ENCODE measurements at places on chromosomes 12 and 14.
A peak's percentile ranks its signal among the peaks of the same experiment; 100 is the strongest.

- no peaks in the 10 kb centered on the region for H3K36me3 ChIP-seq
- H3K27ac ChIP-seq, result no peak overlapping the region
- DNase-seq, result no peak
Measured at GRCh38 chr12:104669089-104669721, 212.5 kb downstream of the CHST11 start.

- H3K4me1 ChIP-seq, result peaks cover 5% of the 10 kb centered on the region
- H3K4me3 ChIP-seq, result no peak overlapping the region
- H3K27me3 ChIP-seq, result no peaks in the 10 kb centered on the region
- H3K36me3 ChIP-seq, result no peaks in the 10 kb centered on the region
- no peak for DNase-seq
Measured at GRCh38 chr12:40240779-40241178, 16.0 kb downstream of the LRRK2 start.

GRCh38 chr12:27290501-27291168 lies 42.0 kb upstream of the BMAL2 start:
- peaks cover 17% of the 10 kb centered on the region for H3K4me1 ChIP-seq
- no peak overlapping the region for H3K27ac ChIP-seq
- no peak for DNase-seq
- no peak overlapping the region for H3K4me3 ChIP-seq

GRCh38 chr12:30753233-30753632 lies 1.5 kb downstream of the CAPRIN2 start:
- H3K27ac ChIP-seq, result peak overlapping the region; percentile 64
- peaks cover under 1% of the 10 kb centered on the region for H3K36me3 ChIP-seq
- peaks cover 46% of the 10 kb centered on the region for H3K4me1 ChIP-seq
- no peaks in the 10 kb centered on the region for H3K27me3 ChIP-seq
- DNase-seq, result no peak

DNA sequence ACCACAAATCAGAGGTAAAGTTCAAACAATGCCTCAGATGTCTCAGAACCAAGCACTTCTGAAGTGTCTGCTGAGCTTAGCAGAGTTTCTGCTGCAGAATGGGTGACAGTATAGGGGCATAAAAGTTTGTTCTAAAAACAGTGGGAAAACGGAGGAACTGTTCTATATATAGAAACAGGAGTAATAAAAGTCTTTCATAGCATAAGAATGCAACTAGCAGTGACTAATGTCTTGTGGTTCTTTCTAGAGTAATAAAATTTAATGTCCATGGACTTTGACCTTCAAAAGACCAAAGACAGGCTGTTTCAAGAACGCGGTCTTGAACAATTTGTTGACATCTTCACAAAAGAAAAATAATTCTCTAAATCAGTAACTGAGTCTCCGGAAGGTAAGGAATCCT lies 107.5 kb upstream of the FAR2 start:
- no peak overlapping the region for H3K4me3 ChIP-seq
- DNase-seq, result no peak
- peak overlapping the region; percentile 40 for H3K27ac ChIP-seq
- H3K27me3 ChIP-seq, result no peaks in the 10 kb centered on the region
- peaks cover 12% of the 10 kb centered on the region for H3K4me1 ChIP-seq
